Activated T-helper 1 cell treated with anti-CD3 and anti-CD28 coated beads, Interleukin-2, amount 50 U/mL, for 16 hours (primary cell): ENCODE measurements at places on chromosomes 7 and 10.

DNA sequence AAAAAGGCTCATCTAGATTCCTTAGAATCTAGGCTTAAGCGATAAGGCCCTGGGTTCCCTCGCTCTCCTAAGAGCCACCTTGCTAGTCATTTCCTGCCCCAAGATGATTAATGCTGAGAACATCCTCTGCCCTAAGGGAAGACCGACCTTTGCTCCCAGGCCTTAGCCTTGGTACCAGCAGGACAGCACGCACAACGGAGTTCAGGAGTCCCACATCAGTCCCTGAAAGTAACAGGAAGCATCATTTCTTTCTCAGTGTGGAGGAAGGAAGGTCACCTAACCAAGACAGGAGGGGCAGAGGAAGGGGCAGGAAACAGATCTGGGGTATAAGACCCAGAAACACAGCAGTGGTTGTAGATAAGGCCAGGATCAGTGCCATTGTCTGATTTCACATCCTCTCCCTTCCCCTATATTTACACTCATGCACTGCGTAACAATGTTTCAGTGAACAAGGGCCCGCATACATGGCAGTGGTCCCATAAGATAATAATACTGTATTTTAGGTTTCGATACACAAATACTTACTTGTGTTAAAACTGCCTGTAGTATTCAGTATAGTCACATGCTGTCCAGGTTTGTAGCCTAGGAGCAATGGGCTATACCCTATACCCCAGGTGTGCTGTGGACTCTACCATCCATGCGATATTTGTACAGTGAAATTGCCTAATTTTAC, 8.1 kb upstream of the FAM107B start:
- DNase-seq = no peak

DNA sequence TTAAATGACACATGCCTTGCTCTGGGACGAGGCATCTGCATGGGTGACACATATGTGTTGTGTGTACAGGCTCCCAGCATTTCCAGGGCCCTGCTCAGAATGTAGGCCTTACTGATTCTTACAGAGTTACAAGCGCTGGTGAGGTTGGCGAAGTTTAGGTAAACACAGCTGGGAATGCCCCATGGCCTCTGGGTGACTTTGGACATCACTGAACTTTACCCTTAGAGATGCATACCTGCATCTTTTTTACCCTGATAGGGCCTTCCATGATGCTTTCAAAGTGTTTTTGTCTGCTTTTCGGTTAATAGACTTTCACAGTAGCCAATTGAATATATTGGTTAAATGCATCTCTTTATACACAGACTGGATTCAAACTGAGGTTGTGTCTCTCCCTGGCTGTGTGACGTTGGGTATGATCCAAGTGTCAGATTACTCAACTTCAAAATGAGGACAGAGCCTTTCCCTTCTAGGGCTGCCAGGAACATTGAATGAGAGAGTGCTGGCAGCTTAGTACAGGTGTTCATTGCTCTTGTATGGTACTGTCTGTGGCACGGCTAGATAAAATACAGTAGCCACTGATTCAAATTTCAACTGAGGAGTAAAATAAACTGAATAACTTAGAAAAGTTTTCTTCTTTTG, 29.5 kb downstream of the EGFR start:
- DNase-seq = no peak

GRCh38 chr10:112687647-112688046, 240.6 kb downstream of the VTI1A start:
- no peak for DNase-seq

DNA sequence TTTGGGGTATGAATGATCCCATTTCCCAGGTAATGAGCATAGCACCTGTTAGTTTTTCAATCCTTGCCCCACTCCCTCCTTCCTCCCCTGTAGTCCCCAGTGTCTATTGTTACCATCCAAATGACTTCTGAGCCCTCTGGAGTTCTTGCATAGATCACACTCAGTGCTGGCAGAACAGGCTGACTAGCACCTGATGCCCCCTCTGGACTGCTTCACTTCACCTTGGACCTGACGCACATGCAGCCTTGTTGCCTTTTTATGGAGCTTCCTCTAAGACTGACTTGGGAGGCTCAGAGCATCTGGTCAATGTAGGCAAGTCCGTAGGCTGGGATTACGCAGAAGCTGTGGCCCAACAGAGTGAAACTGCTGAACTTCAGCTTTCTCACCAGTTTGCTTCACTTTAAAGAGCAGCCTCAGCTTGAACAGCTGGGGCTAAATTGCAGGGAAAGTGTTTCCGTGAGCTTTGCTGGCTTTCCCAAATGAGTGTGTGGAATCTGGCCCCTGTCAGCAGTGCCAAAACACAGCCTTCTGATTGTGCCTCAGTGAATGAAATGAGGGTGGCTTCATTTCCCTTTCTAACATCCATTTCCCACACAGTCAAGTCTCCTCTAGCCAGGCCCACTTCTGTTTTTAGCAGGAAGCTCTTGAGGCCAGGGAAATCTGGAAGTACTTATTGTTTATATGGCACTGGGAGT, 48.5 kb downstream of the NXPH1 start:
- no peak for DNase-seq
